ENCODE measurements at places on chromosomes 7 and 10.
A peak's percentile ranks its signal among the peaks of the same experiment; 100 is the strongest.

DNA sequence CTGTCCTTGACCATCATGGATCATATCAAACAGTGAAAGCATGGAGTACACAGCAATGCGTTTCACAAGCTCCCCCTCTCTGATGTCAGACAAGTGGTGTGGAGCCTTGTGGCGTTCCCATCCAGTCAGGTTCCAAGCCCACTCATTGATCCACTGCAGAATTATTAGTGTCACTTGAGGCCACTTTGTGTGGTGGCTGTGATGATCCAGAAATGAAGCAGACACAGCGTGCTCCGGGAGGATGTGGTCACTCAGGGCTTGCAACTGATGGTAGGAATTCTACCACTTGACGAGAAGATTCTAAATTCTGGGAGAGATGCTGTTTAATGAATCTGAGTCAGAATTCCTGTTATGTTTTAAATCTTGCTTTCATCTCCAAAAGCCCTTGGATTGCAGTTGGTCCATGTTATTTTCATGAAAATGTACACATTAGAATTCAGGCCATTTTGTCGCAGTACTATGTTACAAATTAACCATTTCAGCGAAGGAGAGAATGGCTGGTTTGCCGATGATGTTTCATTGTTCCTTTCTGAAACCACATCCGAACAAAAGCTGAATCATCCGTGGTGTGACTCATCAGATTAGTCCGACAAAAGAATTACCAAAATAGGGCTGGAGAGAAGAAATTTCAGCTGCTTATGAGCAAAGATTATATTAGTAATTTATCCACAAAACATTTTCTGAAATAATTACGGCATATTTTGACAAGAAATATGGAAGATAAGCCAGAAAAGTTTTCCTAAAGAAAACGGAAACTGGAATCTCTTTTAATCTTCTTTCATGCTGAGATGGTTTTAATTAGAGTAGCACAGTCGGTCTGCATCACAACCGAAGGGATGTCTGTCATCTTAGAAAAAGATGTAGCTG lies 48.1 kb downstream of the INSYN2A start:
- no peak for DNase-seq

DNA sequence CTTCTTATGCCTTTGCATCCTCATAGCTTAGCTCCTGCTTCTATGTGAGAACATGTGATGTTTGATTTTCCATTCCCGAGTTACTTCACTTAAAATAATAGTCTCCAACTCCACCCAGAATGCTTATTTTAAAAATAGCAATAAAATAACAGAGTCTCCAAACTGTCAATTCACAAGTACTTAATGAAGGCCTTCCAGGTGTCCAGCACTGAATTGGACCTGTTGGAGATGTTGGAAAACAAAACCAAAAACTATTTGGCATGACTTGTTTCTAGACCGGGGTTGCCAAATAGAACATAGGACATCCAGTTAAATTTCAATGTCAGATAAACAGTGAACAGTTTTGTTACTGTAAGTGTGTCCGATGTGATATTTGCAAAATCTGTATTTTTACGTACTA lies 208.1 kb upstream of the DKK1 start:
- DNase-seq, result no peak

GRCh38 chr7:988426-988911 lies 5.5 kb downstream of the CYP2W1 start:
- peak; percentile 46 for DNase-seq

DNA sequence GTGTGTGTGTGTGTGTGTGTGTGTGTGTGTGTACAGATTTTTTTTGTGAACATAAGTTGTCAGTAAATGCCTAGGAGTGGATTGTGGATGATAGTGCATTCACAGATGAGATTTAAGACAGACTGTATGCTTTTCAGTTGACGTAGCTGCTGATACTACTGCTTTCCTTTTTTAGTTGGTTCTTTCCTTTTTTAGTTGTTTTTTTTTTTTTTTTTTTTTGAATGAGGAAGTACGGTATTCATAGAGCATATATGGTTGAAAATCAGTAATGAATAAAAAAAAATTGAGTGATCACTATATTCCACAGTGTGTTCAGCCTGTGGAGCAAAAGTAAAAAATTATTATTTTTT lies 80.5 kb downstream of the RBM33 start:
- DNase-seq, result no peak

DNA sequence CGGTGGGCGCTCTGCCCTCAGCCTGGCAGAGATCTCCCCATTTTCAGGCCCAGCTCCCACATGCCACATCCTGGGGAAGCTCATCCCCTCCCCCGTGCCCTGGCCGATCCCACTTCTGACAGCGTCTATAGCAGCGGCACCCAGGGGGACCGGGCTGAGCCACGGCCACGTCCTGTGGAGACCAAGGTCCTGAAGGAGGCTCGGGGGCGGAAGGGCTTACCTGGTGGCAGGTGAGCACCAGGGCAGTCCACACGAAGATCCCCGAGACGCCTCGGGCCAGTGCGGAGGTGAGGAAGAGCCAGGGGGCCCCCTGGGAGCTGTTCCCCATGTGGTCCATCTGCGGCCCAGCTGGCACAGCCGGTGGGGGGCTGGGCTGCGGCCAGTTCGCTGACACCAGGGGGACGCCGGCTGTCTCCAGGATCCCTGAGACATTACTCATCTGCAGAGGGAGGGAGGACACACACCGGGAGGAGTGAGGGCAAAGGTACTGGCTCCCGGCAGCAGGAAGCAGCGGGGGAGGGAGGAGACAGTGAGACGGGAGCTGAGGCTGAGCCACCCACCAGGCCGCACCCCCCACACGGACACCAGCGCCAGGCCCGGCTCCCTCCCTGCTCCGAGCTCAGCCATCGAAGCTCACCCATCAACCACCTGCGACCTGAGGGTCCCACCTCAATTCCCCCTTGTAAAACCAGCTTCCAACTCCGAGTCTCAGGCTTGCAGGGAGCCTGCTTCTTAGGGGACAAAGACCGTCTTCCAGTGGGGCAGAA lies 776 bp downstream of the TMEM184A start:
- peak; percentile 93 for DNase-seq

DNA sequence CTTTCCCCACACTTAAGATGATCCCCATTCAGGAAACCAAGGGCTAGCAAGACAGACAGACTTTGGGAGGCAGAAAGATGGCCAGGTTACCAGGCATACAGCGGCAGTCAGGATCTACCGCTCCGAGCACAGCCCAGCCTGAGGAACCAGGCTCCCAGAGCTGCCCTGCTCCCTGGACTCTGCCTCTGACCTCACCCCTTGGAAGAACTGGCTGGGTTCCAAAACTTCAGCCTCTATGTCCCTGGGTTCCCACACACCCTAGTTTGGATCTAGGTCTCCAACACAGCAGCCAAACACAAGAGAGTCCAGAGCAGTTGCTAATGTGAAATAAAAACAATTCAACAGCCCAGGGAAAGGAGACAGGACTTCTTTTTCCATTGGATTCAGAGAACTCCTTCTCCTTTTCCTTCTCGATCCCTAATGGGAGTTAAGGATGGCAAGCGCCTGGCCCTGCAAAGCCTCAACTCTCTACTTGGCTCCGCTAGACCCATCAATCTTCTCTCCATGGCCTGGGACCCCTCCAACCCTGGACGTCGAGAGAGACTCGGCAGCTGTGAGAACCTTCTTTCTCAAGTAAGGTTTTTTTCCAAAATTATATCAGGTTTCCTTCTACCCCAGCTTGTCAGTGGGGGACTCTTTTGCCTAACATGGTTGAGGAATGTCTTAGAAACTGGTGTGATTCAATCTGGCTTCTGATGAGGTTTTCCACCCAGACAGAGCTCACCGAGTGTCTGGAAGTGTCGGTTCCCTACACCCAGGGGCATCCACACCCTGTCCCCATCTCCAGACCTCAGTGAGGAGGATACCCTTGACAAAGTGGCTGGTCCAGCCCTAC lies 219.6 kb downstream of the KCNMA1 start:
- DNase-seq, result no peak

GRCh38 chr7:77631820-77632219 lies 64.4 kb upstream of the RSBN1L start:
- no peak for DNase-seq

DNA sequence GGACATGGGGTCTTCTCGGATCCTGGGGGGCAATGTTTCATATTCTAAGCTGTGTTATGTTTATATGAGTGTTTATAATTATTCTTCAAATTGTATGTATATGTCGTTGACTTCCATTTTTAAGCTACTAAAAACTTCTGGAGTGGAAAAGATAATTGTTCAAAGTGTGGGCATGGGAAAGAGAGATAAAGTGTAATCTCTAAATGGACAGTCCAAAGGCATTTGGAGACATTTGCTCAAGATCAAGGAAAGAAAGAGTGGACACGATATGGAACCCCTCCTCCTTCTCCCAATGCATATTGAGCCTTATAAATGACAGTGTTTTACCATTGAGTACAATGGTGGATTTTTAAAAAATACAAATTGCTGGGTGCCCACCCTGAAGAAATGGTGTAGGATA lies 81.1 kb downstream of the SDHAF3 start:
- no peak for DNase-seq

DNA sequence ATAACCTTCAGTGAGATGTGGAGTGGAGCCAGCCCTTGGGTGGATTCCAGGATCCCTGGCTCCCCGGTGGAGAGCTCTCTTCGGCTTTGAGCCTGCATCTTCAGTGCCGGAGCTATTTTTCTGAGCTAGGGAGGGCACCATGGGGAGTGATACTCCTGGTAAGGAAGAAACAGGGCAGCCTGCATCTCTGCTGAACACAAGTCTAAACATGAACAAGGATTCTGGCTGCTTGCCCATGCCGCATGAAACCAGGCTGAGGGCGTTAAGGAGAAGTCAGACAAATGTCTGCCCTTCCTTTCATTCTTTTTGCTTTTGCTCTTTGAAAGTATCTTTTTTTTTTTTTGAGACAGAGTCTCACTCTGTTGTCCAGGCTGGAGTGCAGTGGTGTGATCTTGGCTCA lies 60.4 kb downstream of the EVX1 start:
- DNase-seq, result no peak

GRCh38 chr10:111758593-111758992 lies 425.0 kb downstream of the GPAM start:
- DNase-seq, result no peak

DNA sequence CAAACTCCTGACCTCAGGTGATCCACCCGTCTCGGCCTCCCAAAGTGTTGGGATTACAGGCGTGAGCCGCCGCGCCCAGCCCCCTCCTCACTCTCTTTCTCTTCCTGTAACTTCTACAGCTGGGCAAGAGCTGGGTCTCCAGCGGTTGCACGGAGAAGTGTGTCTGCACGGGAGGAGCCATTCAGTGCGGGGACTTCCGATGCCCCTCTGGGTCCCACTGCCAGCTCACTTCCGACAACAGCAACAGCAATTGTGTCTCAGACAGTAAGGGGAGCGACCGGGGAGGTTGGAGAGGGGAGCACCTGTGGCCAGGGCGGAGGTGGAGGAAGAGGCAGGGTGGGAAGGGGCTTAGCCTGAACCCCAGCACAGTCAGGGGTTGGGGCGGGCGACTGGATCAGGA lies 41.4 kb downstream of the EPHB4 start:
- no peak for DNase-seq

GRCh38 chr7:29998489-29998888 lies 8.9 kb upstream of the SCRN1 start:
- no peak for DNase-seq

DNA sequence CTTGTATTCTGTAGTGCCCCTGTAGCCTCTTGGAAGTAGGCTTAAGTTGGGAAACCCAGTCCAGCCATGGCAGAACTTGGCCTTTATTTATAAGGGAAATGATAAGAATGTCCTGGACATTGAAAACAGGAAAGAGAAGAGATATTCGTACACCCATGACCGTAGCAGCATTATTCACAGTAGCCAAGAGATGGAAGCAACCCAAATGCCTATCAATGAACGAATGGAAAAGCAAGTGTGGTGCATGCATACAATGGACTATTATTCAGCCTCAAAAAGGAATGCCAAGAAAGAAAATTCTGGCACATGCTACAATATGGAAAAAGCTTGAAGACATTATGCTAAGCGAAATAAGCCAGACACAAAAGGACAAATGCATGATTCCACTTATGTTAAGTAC lies 315.3 kb downstream of the CXCL12 start:
- DNase-seq, result no peak

- DNase-seq, result no peak
These were observed 20.7 kb downstream of the STN1 start for GRCh38 chr10:103897241-103897774.

DNA sequence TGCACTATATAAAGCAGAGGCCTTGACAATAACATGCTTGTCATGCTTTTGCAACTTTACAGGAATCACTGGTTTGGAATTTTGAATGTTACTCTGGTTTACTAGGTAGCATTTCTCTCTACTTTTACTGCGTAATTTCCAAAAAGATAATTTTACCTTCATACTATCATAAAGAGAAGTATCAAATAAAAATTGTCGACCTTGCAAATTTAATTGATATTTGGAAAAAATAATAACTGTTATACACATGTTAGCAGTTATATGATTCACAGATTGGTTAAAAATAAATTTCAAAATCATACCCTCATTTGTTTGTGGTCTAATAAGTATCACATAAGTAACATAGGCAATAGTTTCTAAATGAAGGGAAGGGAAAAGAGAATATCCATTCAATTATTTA lies 228.5 kb upstream of the CACNA2D1 start:
- DNase-seq, result no peak

DNA sequence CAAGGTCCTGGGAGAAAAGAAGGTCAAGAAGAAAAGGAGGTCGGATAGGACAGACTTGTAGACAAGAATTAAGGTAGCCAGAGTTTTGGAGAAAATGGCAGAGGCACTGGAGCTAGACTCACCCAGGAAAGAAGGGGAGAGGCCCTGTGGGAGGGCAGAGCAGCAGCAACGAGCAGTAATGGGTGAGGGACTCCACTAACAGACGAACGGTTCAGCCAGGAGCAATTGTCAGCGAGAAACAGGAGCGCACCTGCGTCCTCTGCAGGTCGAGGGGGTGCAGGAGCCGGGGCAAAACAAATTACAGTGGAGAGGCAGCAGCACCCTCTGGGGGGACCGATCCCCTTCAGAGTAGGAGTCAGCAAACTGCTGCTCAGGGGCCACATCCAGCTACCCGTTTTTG lies 18.5 kb upstream of the IGFBP3 start:
- DNase-seq, result no peak

DNA sequence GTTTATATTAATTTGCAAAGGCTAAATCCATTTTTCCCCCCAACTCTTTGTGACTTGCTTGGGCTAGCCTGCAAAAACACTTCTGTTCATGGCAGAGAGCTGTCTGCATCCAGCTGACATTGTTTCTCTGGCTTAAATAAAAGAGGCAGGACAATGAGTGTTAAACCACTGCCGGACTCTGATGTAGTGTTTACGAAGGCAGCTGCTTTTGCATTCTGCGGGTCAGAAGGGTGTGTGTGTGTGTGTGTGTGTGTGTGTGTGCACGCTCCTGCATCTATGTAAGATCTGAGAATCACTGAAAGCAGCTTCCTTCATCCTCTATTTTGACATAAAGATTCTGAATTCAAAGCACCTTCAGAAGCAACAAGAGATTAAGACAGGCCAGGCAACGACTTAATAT lies 28.3 kb downstream of the NRP1 start:
- DNase-seq, result no peak

Data from NCI-H146 (cell line).